ENCODE measurements at places on chromosomes 4 and X.

DNA sequence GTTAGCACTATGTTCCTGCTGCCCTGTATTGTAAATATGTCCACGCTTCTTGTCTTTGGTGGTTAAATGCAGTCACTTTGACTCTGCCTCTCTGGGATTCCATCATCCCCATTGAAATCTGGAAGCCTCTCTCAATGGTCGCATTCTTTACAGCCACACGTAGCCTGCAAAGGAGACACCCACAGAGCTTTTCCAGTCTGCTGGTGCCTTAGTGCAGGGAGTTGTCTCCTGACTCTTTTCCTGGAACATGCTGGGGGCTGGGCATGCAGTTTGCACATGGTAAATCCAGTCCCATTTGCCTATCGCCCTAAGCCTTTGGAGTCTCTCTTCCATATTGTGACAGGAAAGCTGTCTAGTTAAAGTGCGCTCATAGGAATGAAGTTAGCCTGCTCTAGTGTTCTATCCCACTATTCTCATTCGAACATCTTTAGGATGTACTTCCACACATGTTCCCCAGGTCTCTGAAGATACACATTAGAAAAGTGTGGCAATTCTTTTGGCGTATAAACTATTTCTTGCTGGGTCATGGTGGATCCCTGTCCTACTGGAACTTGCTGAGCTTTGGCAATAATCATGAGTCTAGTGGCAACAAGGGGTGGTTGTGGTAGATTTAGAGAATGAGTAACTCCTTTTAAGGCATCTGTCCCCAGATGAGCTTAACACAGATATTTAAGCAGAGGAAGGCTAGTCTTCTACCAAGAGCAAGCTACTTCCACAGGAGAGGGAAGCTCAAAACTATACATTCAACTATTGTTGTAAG, 33.7 kb downstream of the COQ2 start:
- no peak for DNase-seq

GRCh38 chr4:156677131-156677531, 294.5 kb downstream of the PDGFC start:
- DNase-seq = no peak

GRCh38 chr4:94649381-94650133, 108.2 kb upstream of the BMPR1B start:
- DNase-seq = no peak

DNA sequence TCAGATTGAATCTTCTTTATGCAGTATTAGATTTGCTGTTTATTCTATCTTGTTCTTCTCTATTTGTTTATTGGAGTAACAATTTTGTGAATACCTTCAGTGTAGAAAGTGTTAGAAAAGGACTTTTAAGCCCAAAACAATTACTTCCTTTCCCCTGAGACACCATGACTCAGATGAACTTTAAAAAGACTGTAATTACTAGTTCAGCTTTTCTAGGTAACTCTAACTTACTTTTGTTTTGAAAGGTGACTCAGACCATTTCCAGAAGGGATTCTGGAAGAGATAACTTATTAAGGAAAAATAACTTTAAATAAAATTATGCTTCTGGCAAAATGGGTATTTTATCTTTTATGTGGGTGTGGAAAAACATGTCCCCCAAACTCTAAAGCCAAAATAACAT, 561.5 kb upstream of the PCDH10 start:
- no peak for DNase-seq

DNA sequence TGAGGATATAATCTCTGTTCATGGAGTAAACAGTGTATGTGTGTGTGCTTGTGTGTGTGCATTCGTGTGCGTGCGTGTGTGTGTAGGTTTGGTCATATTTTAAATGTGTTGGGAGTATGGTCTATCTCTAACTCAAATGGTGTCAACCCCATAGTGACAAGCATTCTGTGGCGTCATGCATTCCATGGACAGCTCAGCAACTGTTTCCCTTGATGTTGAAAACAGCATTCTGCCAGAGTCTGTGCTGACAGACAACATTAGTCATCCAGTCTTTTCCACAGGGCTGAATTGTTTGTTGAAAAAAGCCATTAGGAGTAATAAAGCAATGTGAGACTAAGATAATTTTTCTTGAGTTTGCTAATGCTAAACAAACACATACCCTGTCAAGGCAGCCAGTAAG, 706.6 kb downstream of the PCDH19 start:
- no peak for DNase-seq

DNA sequence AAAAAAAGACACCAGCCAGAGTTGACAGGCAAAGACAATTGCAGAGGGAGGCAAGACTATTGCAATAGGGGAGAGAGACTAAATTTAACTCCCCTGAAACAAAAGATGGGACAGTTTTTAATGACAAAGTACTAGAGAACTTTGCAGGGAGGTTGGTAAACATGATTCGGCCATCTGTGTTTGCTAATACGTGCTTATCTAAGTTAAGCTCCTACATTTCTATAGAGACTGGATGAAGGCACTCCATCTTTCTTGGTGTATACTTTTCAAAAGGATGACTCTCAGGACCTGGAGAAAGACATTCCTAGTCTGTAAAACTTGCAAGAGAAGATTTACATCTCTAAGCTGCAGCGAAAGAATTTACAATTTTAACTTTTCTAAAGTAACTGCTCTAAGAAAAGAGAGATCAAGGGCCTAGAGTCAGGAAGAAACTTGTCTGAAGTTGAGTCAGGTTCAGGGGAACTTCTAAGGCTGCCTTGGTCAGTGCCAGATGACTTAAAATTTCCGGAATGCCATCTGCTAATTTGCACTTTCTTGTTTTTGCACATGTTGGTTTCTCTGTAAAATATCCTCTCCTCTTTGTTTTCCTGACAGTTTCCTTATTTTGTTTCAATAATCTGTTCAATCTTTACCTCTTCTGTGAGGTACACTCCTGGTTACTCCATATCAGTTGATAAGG, 10.6 kb downstream of the ADAM29 start:
- no peak for DNase-seq

- no peak for DNase-seq
Measured at GRCh38 chrX:12804655-12805054, 13.4 kb downstream of the PRPS2 start.

DNA sequence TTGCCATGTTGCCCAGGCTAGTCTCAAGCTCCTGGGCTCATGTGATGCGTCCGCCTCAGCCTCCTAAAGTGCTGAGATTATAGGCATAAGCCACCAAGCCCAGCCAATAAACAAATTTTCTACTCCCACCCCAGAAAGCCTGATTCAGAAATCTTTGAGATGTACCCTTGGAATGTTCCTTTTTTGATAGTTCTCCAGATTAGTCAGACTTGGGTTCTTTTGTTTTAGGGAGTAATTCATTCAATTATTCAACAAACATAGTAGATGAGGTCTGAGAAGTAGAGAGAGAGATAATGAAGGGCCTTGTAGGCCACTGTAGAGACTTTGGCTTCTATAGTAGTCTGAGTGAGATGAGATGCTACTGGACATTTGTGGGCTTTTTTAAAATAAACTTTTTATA, 27.8 kb downstream of the RP2 start:
- DNase-seq = no peak

GRCh38 chr4:38119668-38120385, 159.6 kb downstream of the PTTG2 start:
- DNase-seq = no peak

Measured in NCI-H1417 treated with DMSO at 0.1 percent for 48 hours (cell line).